ENCODE measurements at places on chromosomes 12 and 14. TPM values are rescaled to one million over a fixed set of nuclear protein-coding genes. Genes with fewer than 3 reads are reported as not detected.

DNA sequence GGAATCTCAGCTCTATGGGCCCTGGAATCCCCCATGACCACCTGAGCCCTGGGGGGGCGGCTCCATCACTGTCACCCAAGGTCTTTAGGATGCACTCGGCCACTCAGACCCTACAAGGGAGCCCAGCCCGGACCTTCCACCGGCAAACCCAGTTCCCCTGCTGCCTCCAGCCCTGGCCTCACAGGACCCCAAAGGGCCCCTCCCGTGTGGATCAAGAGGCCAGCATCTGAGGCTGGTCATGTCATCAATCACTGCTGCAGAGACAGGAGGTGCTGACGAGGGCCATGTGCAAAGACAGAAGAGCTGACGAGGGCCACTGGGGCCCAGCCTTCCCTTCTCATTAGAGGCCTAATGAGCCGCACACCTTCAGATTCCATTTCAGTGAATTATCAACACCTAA, 39.0 kb upstream of the SFSWAP start:
- peak; percentile 52 for DNase-seq

KCNH5 gene
- total RNA-seq, result 0.29 TPM

KRT85 gene
- total RNA-seq, result not detected

DNA sequence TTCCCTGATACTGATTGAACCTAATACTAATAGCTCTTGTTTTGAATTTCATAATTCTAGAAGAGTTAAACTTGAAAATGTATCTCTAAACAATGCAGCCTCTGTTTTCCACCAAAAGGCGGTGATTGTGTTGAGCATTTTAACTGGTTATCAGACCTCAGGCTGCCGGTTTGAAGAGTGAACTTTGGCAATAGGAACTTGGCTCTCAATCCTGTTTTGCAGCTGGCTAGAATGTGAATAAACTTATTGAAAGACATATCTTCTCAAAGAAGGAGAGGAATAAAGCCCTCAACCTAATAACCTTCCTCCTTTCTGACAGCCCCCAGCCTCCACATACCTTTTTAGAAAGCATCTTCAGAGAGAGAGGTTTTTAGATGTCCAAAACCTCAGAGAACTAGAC, 105.4 kb downstream of the SRGAP1 start:
- no peak for DNase-seq

IL26 gene
- not detected for total RNA-seq

DNA sequence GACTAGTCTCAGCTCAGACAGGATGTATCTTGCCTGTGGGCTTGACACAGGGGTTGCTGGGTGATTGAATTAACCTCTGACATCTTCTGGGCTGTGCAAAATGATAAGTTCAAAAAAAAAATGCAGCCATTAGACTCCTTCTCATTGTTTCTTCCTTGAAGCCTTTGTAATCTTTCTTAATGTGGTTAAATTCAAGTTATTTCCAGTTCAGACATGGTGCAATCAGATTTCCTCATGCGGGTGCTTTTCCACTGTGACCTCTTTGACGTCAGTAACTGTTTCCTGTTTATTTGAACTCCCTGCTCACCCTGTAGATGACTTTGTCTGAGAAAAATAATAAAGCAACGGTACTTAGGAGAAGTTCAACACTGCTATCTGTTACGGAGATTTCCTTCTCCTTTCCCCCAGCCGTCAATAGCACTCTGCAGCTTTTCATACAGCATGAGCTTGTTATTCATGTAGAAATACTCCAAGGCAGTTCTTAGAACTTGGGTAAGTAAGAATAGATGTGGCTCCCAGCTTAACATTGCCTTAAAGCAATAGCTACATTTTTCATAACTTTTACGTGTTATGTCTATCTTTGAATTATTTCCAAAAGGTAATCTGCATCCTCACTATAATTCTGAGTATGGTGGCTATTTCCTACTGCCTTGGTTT, 155.5 kb downstream of the PRKCH start:
- no peak for DNase-seq

KRT8 gene
- total RNA-seq, result 223 TPM

GRCh38 chr12:104641862-104642261, 185.1 kb downstream of the CHST11 start:
- DNase-seq, result no peak

- DNase-seq, result no peak
These were observed 269.9 kb downstream of the CACNA1C start for GRCh38 chr12:2322554-2323120.

- no peak for DNase-seq
These were observed 1055.6 kb upstream of the FBXO33 start for GRCh38 chr14:40487824-40488223.

DNA sequence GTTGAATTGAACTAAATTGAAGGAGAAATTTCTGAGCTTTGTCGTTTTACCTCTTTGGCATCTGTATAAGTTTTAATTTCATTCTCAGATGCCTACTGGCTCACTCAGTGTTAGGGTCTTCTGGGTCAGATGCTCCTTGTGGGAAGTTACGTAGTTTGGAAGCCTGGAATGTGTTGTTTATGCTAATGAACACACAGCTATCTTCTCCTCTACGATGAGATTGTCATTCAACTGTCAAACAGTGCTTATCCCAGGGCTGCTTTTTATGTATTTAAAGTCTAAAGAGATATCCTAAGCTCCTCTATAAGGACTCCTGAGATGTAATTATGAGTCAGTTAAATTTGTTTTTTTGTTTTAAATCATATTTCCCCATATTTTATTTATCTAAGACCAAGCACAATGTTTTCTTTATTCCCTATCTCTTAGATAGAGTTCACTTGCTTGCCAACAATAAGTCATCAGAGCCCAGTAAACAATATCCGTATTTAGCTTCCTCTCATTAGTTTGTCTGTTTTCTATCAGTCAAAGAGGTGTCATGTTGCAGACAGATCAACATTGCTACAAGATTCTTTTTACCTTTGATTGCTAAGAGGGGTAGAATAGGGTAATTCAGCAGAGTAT, 368.0 kb upstream of the PDE3A start:
- no peak for DNase-seq

GRCh38 chr12:108507971-108508642, 7.0 kb upstream of the FICD start:
- DNase-seq, result no peak

SLC35F4 gene
- total RNA-seq, result not detected

DNA sequence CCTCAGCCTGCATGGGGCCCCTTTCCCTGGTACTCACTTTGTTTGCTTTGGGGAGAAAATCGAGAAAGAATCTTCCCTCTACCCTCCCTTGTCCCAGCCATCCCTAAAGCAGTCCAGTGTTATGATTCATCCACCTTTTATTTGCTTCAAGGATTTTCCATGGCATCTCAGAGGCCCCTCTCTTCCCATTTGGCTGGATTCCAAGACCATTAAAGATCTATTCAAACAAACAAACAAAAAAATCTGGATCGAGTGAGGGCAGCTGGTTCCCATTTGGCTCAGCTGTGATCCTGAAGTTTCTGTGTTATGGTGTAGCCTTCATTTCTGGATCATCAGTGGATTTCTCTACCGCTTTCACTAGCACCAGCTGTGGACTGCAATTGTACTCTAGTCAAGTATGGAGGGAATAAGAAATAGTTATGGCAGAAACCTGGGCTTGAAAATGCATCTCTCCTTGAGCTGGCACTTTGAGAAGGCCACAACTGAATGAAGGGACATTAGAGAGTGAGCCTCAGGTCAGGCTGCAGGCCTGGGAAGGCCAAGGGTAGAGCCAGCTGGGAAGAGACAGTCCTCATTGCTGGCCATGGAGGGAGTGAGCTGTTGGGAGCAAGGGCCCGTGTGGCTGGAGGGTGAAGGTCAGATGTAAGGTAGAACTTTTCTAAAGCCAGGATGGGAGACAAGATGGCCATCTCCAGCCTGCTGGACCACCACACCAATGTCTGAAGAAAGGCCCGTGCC, 13.7 kb downstream of the KRT71 start:
- DNase-seq, result no peak

- DNase-seq, result no peak
These were observed 4.3 kb upstream of the HOXC12 start for GRCh38 chr12:53950437-53950773.

DNA sequence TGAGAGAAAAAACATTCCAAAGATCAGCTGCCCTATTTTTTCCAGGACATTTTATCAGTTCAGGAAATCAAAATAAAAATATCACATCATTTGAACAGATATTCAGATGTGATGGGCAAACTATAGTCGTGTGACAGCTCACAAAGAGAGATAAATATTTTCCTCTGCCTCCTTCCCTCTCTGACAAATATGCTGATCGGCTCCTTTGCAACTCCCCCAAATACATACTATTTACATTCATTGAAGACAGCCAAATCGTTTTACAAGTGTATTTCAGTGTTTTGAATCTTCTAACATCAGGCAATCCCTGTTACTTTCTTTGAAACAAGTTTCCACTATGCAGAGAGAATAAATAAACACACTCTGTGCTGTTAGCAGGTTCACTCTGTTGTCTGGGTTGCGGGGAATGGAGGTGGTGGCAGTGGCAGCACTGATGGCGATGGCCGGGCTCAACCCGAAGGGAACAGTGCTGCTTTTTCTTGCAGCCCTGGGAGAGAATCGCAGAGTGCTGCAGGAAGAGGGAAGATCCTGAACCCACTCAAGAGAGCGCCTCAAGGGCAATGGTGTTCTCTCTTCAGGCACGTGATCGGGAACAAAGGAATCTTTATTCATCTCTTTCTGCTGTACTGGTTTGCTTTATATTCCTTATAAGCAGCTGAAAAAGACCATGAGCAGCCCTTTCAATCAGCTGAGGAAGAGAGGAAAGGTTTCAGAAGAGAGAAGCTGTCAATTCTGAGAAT, 142.5 kb downstream of the PHLDA1 start:
- DNase-seq, result no peak

- DNase-seq, result no peak
These were observed 1.1 kb upstream of the CCDC196 start for GRCh38 chr14:66485029-66485428.

STON2 gene
- total RNA-seq, result 47.7 TPM

GRCh38 chr14:76349993-76350392, 25.9 kb upstream of the ESRRB start:
- DNase-seq, result no peak

DNA sequence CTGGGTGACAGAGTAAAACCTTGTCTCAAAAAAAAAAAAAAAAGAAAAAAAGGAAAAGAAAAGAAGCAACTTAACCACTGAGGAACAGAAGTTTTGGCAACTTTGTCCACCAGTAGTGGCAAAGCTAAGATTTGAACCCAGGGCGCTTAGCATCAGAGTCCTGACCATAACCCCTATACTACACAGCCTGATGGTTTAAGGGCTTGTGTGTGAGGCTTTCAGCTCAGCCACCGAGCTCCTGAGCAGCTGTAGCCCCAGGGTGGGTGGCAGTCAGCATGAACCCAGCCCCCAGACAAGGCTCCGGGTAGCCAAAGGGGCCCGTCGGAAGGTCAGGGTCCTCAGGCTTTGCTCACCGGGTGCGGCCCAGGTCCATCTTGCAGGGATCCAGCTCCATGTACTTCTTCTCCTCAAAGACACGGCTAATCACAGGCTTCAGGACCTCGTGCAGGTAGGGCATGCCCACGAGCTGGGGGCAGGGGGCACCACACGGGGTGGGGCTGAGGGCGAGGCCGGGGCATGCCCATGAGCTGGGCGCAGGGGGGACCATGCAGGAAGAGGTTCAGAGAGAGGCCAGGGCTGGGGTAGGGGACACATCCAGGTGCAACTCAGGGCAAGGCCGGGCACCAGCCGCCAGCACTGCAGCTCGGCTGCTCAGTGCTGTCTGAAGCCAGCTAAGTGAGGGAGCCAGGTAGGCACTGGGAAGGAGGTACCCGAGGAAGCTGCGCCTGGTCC, 20.9 kb downstream of the RASAL1 start:
- DNase-seq, result no peak

DNA sequence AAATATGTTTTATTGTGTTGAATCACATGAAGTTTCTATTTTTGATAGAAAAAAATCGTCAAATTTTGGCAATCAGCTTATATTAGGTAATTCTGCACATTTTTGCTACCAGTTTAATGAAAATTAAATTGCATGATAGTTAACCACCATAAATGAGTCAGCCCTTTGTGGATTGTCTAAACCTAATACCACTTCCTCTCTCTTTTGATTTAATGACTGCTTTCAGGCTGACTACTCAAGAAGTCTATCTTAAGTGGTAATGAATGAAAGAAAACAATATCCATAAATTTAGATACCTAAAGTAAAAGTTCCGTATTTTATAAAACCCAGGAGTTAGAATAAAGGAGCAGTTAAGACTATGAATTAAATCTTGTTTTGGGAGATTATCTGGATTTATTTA, 450.5 kb downstream of the TMEM117 start:
- DNase-seq, result no peak

DNA sequence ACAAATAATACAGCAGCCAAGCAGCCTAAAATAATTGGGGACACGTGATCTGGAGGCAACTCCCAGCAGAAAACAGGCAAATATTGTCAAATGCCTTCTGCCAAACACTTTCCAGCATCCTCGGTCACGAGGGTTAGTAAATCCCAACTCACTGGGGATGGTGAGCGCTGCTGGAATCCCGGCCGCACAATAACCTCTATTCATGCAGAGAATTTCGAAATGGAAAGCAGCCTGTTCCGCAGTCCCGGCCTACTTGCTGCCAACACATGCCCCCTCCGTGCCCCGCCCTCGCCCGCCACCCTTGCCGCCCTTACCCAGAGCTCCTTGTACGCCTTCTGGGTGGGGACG, 62.2 kb downstream of the RFX4 start:
- peak; percentile 75 for DNase-seq

RERG gene
- total RNA-seq, result 19.6 TPM

DNA sequence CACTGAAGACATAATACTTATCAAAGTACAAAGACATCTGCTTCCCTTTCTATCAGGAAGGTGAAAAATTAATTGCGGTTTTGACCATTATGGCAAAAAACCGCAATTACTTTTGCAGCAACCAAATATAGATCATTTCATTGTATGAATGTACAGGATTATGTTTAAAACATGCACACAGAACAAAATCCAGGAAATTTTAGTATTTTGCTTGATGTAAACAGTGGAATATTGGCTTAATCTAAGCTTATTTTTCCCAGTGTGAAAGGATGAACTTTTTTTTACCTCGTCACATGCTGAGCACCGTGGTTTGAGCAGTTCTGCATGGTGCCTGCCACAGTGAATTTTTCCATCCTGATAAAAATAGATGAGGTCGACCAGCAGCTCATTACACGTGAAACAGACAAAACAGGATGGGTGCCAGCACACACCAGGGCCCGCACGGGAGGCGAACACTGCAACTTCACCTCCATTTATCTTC, 121.2 kb downstream of the PRICKLE1 start:
- DNase-seq, result no peak

- no peak for DNase-seq
These were observed 74.6 kb downstream of the GLRX5 start for GRCh38 chr14:95609398-95609990.

DNA sequence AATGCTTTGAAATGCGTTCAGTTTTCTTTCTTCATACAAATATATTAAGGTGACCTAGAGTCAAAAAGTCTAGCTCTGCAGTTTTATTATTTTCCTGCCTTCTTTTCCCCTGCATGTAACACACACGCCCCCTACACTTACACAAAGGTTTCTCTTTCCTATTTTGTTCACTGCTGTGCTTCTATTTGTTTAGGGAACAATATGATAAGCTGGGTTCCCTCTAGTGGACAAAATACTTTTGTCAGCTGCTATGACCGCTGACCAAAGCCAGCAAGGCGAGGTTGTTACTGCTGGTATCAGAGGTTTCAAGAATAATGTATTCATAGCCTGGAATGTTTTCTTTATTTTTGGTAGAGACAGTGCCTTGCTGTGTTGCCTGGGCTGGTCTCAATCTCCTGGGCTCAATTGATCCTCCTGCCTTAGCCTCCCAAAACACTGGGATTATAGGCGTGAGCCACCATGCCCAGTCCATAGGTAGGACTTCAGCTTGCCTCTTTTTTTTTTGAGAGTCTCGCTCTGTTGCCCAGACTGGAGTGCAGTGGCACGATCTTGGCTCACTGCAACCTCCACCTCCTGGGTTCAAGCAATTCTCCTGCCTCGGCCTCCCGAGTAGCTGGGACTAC, 33.4 kb downstream of the FNTB start:
- no peak for DNase-seq
